Mucosa of gallbladder (tissue), 1 donor: ENCODE measurements at places on chromosomes 12 and 14.

GRCh38 chr14:79544698-79545070, 666.6 kb downstream of the DIO2 start:
- no peak for DNase-seq

DNA sequence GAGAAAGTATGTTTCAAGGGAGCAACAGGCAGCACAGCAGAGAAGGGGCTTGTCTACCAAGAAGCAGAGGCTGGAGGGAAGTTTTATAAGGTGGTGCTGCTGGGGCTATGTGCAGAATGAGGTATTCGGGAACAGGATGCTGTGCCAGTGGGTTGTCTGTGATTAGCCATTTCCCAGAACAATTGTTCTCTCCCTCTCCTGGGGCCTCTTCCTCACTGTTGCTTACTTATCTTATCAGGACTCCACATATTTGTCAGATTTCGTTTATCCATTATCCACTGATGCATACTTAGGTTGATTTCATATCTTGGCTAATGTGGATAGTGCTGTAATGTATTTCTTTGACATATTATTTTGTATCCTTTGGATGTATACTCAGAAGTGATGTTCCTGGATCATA, 195.1 kb upstream of the RTL1 start:
- no peak for DNase-seq

GRCh38 chr14:30849354-30849753, 25.0 kb upstream of the COCH start:
- no peak for DNase-seq

- DNase-seq = no peak
Measured at GRCh38 chr12:100610666-100611430, 37.4 kb downstream of the GAS2L3 start.

GRCh38 chr12:95169368-95169767, 47.9 kb downstream of the FGD6 start:
- DNase-seq = peak; percentile 64

DNA sequence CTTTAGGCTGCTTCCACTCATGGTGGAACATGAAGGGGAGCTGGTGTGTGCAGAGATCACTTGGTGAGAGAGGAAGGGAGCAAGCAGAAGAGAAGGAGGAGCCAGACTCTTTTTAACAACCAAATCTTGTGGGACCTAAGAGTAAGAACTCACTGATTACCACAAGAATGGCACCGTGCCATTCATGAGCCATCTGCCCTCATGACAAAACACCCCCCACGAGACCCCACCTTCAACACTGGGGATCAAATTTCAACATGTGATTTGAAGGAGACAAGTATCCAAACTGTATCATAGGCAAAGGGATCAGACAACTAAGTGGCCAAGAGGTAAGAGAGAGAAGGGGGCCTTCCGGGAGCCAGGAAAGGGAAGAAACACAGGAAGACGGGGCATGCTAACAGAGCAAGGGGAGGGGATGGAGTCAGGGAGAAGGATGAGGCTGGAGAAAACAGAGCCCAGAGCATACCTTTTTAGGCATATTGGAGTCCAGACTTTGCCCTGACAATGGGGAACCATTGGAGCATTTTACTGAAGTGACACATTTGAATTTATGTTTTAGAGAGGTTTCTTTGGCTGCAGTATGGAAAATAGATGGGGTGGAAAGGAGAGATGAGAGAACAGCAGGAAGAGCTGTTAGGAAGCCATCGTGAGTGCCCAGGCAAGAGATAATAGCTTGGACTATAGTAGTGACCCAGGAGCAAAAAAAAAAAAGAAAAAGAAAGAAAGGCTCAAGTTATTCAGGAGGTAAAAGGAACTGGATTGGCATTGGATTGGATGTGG, 204.4 kb upstream of the NUDT4 start:
- DNase-seq = no peak

- no peak for DNase-seq
Measured at GRCh38 chr14:73712071-73712506, 2.1 kb downstream of the PNMA1 start.

DNA sequence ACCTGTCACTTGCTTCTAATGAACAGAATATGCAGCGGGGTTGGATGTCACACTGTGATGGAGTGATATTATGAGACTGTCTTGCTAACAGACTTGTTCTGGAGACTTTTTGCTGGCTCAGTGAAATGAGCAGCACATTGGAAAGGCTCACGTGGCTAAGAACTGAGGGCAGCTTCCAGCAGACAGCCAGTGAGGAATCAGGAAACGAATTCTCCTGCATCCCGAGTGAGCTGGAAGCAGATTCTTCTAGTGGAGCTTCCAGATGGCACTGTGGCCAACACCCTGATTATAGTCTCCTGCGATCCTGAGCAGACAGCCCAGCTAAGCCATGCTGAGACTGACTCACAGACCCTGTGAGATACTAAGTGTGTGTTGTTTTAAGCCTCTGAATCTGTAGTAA, 16.1 kb upstream of the TSPAN9 start:
- peak; percentile 27 for DNase-seq
